ENCODE measurements at places on chromosomes 13 and 19.

GRCh38 chr19:55115446-55116065, 1.9 kb downstream of the PPP1R12C start:
- DNase-seq = no peak

- DNase-seq = no peak
These were observed 16.4 kb downstream of the KLK2 start for GRCh38 chr19:50889638-50890037.

DNA sequence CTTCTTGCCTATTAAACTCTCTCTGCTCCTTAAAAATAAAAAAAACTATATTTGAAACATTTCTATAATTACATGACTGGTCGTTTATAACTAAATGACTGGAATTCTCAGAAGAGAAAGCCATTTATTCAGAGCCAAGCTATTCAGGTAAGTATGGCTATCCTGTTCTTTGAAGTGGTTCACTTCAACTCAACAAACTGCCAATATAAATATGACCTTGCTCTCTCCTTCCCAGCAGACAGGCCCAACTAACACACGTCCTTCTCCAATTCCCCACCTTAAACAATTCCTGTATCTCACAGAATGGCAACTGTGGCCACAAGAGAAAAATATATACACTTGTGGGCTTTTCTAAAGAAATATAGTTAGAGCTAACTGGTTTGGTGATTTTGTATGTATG, 153.9 kb downstream of the MIPEP start:
- DNase-seq = no peak

- DNase-seq = no peak
These were observed 99.2 kb downstream of the RFC3 start for GRCh38 chr13:33917190-33917589.

All from GM12878 (cell line).